Activated CD4-positive, alpha-beta memory T cell treated with anti-CD3 and anti-CD28 coated beads, Interleukin-2, amount 10 ng/mL, durations not matched to agents 7 days and 5 days (primary cell): ENCODE measurements at places on chromosomes 11 and 22. TPM values are rescaled to one million over a fixed set of nuclear protein-coding genes. Genes with fewer than 3 reads are reported as not detected.
A peak's percentile ranks its signal among the peaks of the same experiment; 100 is the strongest.

The CALCA gene
- total RNA-seq = not detected

The THAP12 gene
- 51.1 TPM for total RNA-seq

The SMIM35 gene
- total RNA-seq = 0.55 TPM

The PKNOX2 gene
- total RNA-seq = not detected

The RASL10A gene
- total RNA-seq = 0.78 TPM

The SPCS2 gene
- total RNA-seq = 198 TPM

The DNAJB7 gene
- not detected for total RNA-seq

DNA sequence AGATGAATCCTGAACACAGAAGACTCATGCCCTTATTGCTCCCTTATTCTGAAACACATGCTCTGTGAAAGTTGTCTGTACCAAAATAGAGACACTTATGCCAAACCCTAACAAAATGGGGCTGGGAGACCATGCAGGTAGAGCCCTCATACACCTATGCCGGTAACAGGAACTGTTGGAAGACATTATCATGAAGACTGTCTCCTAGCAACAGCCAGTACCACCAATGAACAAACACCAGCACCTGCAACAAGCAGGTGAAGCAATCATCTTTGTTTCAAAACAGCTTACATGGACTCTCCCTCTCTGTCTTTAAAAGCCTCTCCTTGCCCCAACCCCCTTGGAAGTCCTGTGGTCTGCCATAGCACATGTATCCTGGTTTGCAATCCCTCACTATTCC is 17.2 kb downstream of the SLC5A4 start:
- H3K4me3 ChIP-seq = no peak overlapping the region
- no peaks in the 10 kb centered on the region for H3K36me3 ChIP-seq
- H3K27me3 ChIP-seq = peaks cover 22% of the 10 kb centered on the region
- H3K27ac ChIP-seq = no peak overlapping the region

GRCh38 chr22:36204001-36204631 is 2.5 kb upstream of the APOL4 start:
- no peak overlapping the region for H3K4me3 ChIP-seq
- DNase-seq = no peak
- H3K27me3 ChIP-seq = peaks cover 5% of the 10 kb centered on the region
- peaks cover 3% of the 10 kb centered on the region for H3K36me3 ChIP-seq
- H3K27ac ChIP-seq = no peak overlapping the region

GRCh38 chr11:28981381-28981780 is 873.2 kb downstream of the METTL15 start:
- DNase-seq = no peak
- no peak overlapping the region for H3K27ac ChIP-seq
- H3K4me1 ChIP-seq = no peaks in the 10 kb centered on the region
- no peaks in the 10 kb centered on the region for H3K27me3 ChIP-seq
- no peaks in the 10 kb centered on the region for H3K36me3 ChIP-seq

DNA sequence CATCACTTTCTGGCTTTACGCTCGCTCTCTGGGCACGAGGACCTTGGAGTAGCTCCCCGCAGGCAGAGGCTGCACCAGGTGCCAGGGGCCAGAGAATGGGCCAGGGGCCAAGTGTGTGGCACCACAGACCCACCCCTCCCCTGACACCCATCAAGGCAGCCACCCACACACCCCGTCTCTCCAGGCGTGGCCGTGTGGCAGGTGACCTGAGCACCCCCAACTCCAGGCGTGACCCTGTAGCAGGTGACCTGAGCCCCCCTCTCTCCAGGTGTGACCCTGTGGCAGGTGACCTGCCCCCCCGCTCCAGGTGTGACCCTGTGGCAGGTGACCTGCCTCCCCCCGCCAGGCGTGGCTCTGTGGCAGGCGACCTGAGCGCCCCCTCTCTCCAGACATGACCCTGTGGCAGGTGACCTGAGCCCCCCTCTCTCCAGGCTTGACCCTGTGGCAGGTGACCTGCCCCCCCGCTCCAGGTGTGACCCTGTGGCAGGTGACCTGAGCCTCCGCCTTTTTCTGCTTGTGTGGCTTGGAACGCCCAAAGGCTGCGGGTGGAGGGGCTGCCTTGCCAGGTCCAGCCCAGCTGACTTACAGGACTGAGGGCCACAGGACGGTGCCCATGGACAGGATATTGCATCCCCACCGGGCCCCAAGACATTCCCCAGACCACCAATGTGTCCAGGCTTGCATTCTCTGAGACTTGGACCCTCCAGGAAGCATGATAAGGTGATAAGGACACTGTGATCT is 667.2 kb downstream of the BRD1 start:
- no peaks in the 10 kb centered on the region for H3K36me3 ChIP-seq
- no peak for DNase-seq
- no peaks in the 10 kb centered on the region for H3K4me1 ChIP-seq
- H3K27ac ChIP-seq = no peak overlapping the region
- H3K4me3 ChIP-seq = no peak overlapping the region

GRCh38 chr22:31748490-31748889 is 1.4 kb downstream of the PRR14L start:
- DNase-seq = no peak
- H3K4me1 ChIP-seq = peaks cover 57% of the 10 kb centered on the region
- H3K4me3 ChIP-seq = peak overlapping the region; percentile 91
- peak overlapping the region; percentile 86 for H3K27ac ChIP-seq
- peaks cover 30% of the 10 kb centered on the region for H3K36me3 ChIP-seq

DNA sequence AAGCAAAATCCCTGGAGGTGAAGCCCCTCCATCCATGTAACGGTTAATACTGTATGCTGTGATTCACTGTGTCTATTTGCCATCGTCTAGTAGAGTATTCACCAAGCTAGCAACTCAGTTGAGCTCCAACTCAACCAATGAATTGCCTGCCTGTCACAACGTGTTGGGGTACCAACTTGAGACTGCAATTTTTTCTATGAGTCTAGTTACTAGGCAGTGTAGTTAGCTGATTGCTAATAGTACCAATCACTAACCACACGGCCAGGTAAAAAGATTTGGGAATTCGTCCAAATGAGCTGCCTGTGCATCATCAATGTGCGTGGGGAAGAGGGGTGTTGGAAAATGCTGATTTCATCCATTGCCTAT is 1.0 kb upstream of the BTG4 start:
- H3K4me3 ChIP-seq = no peak overlapping the region
- DNase-seq = no peak
- H3K36me3 ChIP-seq = no peaks in the 10 kb centered on the region
- H3K27me3 ChIP-seq = peaks cover 48% of the 10 kb centered on the region

DNA sequence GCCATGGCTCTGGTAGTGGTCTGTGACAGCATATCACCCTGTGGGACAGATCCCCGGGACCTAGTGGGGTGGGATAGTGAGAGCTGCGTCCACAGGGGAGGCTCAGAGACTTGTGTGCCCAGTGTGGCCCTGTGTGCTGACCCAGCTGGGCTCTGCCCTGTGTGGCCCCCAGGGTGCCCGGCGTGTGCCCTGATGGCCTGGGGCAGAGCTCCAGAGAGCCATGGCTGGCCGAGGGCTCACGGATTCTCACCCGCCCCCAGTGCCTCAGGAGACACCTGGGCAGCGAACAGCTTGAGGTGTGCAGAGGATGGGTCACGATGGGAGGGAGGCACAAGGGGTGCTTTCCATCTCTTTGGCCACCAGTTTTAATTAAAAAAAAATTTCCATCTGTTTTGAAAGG is 11.8 kb downstream of the LRP5 start:
- no peak overlapping the region for H3K27ac ChIP-seq
- H3K36me3 ChIP-seq = no peaks in the 10 kb centered on the region
- no peak for DNase-seq
- H3K4me3 ChIP-seq = no peak overlapping the region
- H3K4me1 ChIP-seq = peaks cover 17% of the 10 kb centered on the region

DNA sequence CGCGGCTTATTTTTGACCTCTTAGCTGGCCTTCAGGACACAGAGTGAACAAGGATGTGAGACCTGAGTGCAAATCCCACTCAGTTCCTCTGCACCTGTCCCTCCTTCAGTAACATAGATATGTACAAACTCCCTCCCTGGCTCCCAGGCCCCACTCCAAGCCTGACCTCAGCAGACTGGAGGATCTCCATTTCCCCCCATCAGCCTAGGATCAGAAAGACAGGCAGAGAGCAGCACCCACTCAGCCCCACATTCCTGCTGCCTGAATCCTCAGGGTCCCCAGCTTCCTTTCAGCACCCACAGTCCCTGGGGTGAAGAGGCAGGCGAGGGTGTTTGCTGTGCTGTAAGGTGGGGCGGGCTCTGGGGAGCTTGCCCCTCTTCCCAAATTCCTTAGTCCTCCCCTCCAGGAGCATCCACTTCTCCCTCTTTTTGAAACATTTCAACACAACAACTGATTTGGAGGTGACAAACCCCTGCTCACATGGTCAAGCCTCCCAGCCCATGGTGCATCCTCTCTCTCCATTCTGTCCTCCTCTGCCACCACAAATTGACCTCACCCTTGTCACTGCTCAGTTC is 151.1 kb downstream of the FEZ1 start:
- no peaks in the 10 kb centered on the region for H3K4me1 ChIP-seq
- no peaks in the 10 kb centered on the region for H3K36me3 ChIP-seq
- H3K27ac ChIP-seq = no peak overlapping the region
- no peak overlapping the region for H3K4me3 ChIP-seq

- peaks cover 65% of the 10 kb centered on the region for H3K4me1 ChIP-seq
- H3K36me3 ChIP-seq = peaks cover 34% of the 10 kb centered on the region
- H3K27me3 ChIP-seq = no peaks in the 10 kb centered on the region
- no peak for DNase-seq
- no peak overlapping the region for H3K27ac ChIP-seq
Measured at GRCh38 chr22:46764779-46765485, 2.5 kb downstream of the TBC1D22A start.

GRCh38 chr11:88435415-88435814 is 97.9 kb upstream of the CTSC start:
- no peak for DNase-seq
- peaks cover 1% of the 10 kb centered on the region for H3K27me3 ChIP-seq
- peaks cover 11% of the 10 kb centered on the region for H3K4me1 ChIP-seq
- peaks cover 17% of the 10 kb centered on the region for H3K36me3 ChIP-seq

DNA sequence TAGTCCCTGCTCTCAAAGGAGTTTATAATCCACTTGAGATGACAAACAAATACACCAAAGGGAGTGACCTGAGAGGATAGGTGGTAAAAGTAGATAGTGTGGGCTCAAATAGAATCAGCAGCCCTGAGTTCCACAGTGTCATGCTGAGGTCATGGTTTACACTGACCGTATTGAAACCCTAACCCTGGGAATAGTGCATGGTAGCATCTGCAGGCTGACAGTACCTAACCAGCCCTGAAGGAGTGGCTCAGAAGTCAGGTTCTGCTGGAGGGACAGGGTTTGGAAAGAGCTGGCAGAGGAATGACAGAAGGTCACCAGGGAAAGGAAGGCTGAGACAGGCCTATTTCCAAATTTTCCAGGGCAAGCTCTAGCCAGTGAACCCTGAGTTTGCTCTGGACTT is 9.2 kb upstream of the TMPRSS5 start:
- no peaks in the 10 kb centered on the region for H3K27me3 ChIP-seq
- no peaks in the 10 kb centered on the region for H3K4me1 ChIP-seq
- no peak for DNase-seq
- peaks cover 3% of the 10 kb centered on the region for H3K36me3 ChIP-seq
- no peak overlapping the region for H3K27ac ChIP-seq

- DNase-seq = no peak
- H3K36me3 ChIP-seq = no peaks in the 10 kb centered on the region
- peaks cover 3% of the 10 kb centered on the region for H3K4me1 ChIP-seq
- no peak overlapping the region for H3K4me3 ChIP-seq
- H3K27ac ChIP-seq = no peak overlapping the region
- peaks cover 26% of the 10 kb centered on the region for H3K27me3 ChIP-seq
Measured at GRCh38 chr11:61194169-61194671, 9.1 kb upstream of the PGA3 start.

DNA sequence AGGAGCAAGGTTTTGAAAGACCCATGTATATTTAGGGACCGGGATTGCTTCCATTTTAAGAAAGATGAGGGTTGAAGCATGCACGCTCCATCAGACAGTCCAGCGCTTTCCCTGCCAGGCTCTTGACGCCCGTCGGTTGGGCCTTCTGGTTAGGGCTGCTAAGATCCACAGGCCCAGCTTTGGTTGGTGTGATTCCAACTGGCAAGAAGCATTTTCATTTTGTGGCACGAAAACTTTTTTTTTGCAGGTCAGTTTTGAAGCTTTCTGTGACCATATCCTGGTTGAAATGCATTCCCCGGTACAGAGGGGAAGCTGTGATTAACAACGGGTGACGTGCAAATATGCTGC is 34.3 kb upstream of the MPPED1 start:
- peaks cover 39% of the 10 kb centered on the region for H3K4me1 ChIP-seq
- H3K27ac ChIP-seq = no peak overlapping the region
- no peaks in the 10 kb centered on the region for H3K36me3 ChIP-seq
- H3K27me3 ChIP-seq = peaks cover 69% of the 10 kb centered on the region
- DNase-seq = no peak

- H3K27ac ChIP-seq = no peak overlapping the region
- H3K4me1 ChIP-seq = peaks cover 3% of the 10 kb centered on the region
- DNase-seq = no peak
- no peaks in the 10 kb centered on the region for H3K27me3 ChIP-seq
- H3K4me3 ChIP-seq = no peak overlapping the region
Measured at GRCh38 chr11:1150116-1150515, 7.6 kb upstream of the MUC5AC start.

- no peaks in the 10 kb centered on the region for H3K4me1 ChIP-seq
- H3K4me3 ChIP-seq = no peak overlapping the region
- no peak overlapping the region for H3K27ac ChIP-seq
- H3K27me3 ChIP-seq = peaks cover 9% of the 10 kb centered on the region
Measured at GRCh38 chr11:115238791-115239190, 265.4 kb downstream of the CADM1 start.
